ENCODE measurements at places on chromosomes 1 and 21. TPM values are rescaled to one million over a fixed set of nuclear protein-coding genes. Genes with fewer than 3 reads are reported as not detected.
A peak's percentile ranks its signal among the peaks of the same experiment; 100 is the strongest.

GRCh38 chr1:30467101-30467500, 256.3 kb downstream of the MATN1 start:
- DNase-seq = no peak
- H3K27me3 ChIP-seq = no peaks in the 10 kb centered on the region
- H3K4me3 ChIP-seq = no peak overlapping the region
- H3K27ac ChIP-seq = no peak overlapping the region

- no peak overlapping the region for H3K27ac ChIP-seq
- H3K4me1 ChIP-seq = peaks cover 12% of the 10 kb centered on the region
- DNase-seq = peak; percentile 39
- H3K27me3 ChIP-seq = no peaks in the 10 kb centered on the region
Measured at GRCh38 chr1:3524556-3525203, 70.2 kb downstream of the ARHGEF16 start.

DNA sequence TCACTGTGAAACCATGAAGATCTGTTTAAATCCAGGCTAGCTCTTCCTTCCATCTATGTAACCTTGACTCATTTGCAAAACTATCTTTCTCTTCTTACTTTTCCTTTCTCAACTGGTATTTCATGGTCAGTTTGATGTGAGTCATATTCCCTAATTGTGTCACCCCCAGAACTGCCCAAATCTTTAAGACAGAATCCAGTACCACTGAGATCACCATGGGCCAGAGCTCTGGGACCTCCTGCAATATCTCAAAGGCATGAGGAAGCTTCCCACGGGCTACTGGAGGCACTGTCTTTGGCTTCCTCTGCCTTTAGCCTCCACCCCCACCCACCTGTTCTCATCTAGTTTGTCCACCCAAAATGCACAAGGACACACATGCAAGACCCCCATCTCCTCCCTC, 274.4 kb upstream of the FMN2 start:
- no peak for DNase-seq
- H3K36me3 ChIP-seq = no peaks in the 10 kb centered on the region
- H3K27ac ChIP-seq = no peak overlapping the region
- no peaks in the 10 kb centered on the region for H3K4me1 ChIP-seq
- H3K4me3 ChIP-seq = no peak overlapping the region

DNA sequence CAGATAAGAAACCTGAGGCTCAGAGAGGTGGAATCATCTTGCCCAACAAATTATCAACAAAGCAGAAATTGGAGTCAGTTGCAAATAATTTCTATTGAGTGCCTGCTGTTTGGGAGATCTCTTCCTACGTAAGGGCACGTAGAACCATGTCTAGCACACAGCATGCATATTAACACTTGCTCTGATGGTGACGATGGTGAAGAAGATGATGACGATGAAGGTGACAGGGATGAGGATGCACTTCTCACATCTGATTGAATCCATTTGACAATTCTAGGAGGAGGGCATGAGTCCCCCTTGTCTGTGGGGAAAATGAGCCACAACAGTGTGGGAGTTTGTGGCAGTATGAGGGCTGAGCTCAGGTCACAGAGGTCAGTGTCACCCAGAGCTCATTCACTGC, 183.6 kb downstream of the HIVEP3 start:
- no peak for DNase-seq
- H3K27ac ChIP-seq = no peak overlapping the region
- no peaks in the 10 kb centered on the region for H3K4me1 ChIP-seq
- H3K36me3 ChIP-seq = no peaks in the 10 kb centered on the region

DNA sequence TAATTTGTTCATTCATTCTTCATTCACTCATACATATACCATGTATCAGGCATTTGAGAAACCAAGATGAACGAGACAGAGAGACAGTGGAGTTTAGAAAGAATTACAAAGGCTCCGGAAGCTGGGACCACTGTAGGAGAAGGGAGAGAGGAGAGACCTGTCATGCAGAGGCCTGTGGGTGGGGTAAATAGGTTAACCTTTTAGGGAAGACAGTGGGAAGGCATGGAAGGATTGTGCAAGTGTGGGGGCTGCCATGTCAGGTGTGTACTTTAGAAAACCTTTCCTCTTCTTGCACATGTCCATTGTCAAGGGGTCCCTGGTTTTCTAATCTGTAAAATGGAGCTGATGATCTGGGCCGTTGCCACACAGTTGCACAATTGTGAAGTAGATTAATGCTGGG, 44.2 kb upstream of the POU3F1 start:
- no peak overlapping the region for H3K27ac ChIP-seq
- H3K27me3 ChIP-seq = peaks cover 22% of the 10 kb centered on the region

- H3K27me3 ChIP-seq = no peaks in the 10 kb centered on the region
- no peaks in the 10 kb centered on the region for H3K36me3 ChIP-seq
- no peak within 1 kb of the TSS for H3K4me3 ChIP-seq
- no peak within 1 kb of the TSS for H3K27ac ChIP-seq
Measured at GRCh38 chr1:1073743-1074587, at the start of gene RNF223. RNF223 (minus strand) TSS chr1:1074306; CDS start chr1:1072566, 1,740 bp downstream.

GRCh38 chr1:214913966-214914365, 168.6 kb upstream of the KCNK2 start:
- H3K4me3 ChIP-seq = no peak overlapping the region
- DNase-seq = no peak
- no peaks in the 10 kb centered on the region for H3K4me1 ChIP-seq

- DNase-seq = no peak
- no peak overlapping the region for H3K4me3 ChIP-seq
- peaks cover 19% of the 10 kb centered on the region for H3K4me1 ChIP-seq
- H3K27ac ChIP-seq = no peak overlapping the region
Measured at GRCh38 chr21:39108291-39109162, 74.7 kb downstream of the PSMG1 start.

GRCh38 chr1:47477595-47478080, 39.8 kb downstream of the FOXD2 start:
- no peaks in the 10 kb centered on the region for H3K36me3 ChIP-seq
- peak overlapping the region; percentile 23 for H3K27ac ChIP-seq
- no peaks in the 10 kb centered on the region for H3K27me3 ChIP-seq
- H3K4me1 ChIP-seq = no peaks in the 10 kb centered on the region

- H3K4me1 ChIP-seq = no peaks in the 10 kb centered on the region
- no peak overlapping the region for H3K27ac ChIP-seq
- H3K36me3 ChIP-seq = no peaks in the 10 kb centered on the region
- no peaks in the 10 kb centered on the region for H3K27me3 ChIP-seq
Measured at GRCh38 chr1:80163686-80164085, 1157.2 kb upstream of the ADGRL4 start.

GRCh38 chr1:12507631-12508030, 110.4 kb downstream of the DHRS3 start:
- H3K36me3 ChIP-seq = no peaks in the 10 kb centered on the region
- no peak overlapping the region for H3K27ac ChIP-seq
- H3K4me1 ChIP-seq = peaks cover 19% of the 10 kb centered on the region
- no peaks in the 10 kb centered on the region for H3K27me3 ChIP-seq
- no peak for DNase-seq
- H3K4me3 ChIP-seq = no peak overlapping the region

- H3K27me3 ChIP-seq = no peaks in the 10 kb centered on the region
- H3K4me1 ChIP-seq = peaks cover 6% of the 10 kb centered on the region
- peak; percentile 7 for DNase-seq
- peaks cover 4% of the 10 kb centered on the region for H3K36me3 ChIP-seq
- no peak overlapping the region for H3K4me3 ChIP-seq
Measured at GRCh38 chr1:77639056-77639455, 43.4 kb downstream of the ZZZ3 start.

GRCh38 chr1:223052931-223053330, 90.1 kb downstream of the TLR5 start:
- H3K36me3 ChIP-seq = no peaks in the 10 kb centered on the region
- no peak for DNase-seq
- no peak overlapping the region for H3K4me3 ChIP-seq
- no peaks in the 10 kb centered on the region for H3K27me3 ChIP-seq
- H3K4me1 ChIP-seq = no peaks in the 10 kb centered on the region
- H3K27ac ChIP-seq = no peak overlapping the region

DNA sequence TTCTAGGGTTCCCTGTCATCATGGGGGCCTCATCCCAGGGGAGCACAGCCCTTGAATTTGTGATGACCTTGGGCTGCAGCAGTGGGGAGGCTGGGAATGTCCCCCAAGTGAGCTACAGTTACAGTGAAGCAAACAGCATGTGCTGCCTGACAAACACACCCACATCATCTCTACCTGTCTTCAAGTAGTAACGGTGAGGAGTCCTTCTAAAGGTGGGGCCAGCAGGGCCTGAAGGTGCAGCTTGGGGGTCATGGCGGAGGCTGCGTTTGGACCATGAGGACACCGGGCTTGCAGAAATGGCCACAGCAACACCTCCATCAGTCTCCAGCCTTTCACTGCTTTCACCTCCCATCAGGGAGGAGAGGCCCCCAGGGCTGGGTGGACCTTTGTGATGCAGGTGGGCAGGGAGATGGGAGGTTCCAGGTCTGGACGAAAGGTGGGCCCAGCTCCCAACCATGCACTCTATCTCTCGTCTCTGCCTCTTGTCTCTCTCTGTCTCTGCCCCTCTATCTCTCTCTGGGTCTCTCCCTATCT, 55.7 kb downstream of the WNT9A start:
- H3K4me3 ChIP-seq = no peak overlapping the region
- no peaks in the 10 kb centered on the region for H3K27me3 ChIP-seq
- H3K4me1 ChIP-seq = no peaks in the 10 kb centered on the region
- peak; percentile 10 for DNase-seq

The CRNN gene
- not detected for total RNA-seq

The HPCAL4 gene
- 0.18 TPM for total RNA-seq

The IGSF21 gene
- 0.20 TPM for total RNA-seq

All from lung (tissue), 17 donors.